HEK293T (cell line): ENCODE measurements at places on chromosomes 2 and 18.
A peak's percentile ranks its signal among the peaks of the same experiment; 100 is the strongest.

GRCh38 chr18:58806826-58807714 lies 57.6 kb upstream of the ZNF532 start:
- no peak for DNase-seq

- no peak for DNase-seq
Measured at GRCh38 chr18:9950289-9951016, 36.6 kb downstream of the VAPA start.

- peak; percentile 53 for DNase-seq
Measured at GRCh38 chr2:25473758-25474340, 132.1 kb upstream of the DNMT3A start.

DNA sequence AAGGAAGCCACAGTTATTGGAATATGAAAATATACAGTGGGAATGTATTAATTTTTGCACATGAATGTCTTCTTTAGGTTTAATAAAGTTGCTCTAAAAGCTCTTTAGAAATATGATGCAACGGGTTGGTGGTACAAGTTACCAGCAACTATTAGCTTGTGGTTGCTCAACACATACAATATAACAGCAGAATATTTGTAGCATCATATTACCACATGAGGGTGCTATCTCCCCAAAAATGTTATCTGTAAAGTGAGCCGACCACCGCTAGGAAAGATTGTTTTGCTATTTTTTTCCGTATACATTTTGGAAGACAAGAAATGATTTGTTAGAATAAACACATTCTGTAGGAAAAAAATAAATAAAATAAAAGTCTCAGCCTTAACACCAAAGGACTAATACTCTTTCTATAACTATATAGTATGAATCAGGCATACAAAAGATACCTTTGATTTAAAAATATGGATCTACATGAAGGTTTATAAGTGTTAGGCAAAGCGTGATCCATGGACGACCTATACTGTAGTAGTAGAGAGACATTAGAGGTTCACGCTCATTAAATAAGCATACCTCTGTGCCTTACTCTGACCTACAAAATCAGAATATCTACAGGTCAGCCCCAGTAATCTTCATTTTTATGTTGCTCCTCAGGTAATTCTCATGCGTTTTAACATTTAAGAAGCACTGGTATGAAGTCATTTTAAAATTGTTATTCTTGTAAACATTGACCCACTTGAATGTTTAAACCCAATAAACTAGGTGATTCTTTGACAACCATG lies 1110.6 kb upstream of the ACVR2A start:
- peak; percentile 40 for DNase-seq

DNA sequence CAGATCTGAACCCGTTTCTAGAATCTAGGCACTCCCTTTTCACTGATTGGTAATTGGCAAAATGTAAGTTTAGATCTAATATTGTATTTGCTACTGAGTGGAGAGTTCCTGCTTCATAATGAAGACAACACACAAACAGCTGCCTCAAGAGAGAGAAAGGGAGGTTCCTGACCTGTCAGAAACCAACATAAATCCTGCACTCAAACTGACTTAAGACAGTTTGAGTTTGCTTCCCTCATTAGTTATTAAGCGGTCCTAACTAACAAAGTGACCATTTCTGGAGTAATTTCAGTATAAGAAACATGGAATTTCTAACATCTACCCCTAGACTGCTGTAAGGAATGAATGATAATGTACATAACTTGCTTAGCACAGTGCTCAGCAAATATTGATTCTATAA lies 191.2 kb downstream of the METTL4 start:
- DNase-seq, result no peak

GRCh38 chr2:236395067-236395466 lies 130.9 kb upstream of the ASB18 start:
- no peak for DNase-seq

DNA sequence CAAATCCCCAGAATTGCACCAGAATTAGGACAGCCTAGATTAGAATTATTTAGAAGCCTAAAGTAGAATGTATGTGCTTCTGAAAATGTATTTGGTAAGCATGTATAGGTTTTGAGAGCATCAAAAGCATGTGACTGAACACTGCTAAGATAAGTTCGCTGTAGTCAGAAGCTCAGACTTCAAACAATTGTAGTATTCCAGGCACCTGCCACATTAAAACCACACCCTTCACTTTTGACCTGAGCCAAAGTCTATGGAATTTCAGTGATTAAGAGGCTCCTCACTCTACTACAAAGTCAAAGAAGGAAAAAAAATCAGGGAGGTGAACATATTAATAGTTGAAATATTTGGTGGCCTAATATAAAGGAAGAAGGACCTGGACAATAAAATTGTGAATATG lies 8.2 kb downstream of the KCNJ3 start:
- DNase-seq, result no peak

GRCh38 chr18:36273347-36273746 lies 24.2 kb upstream of the FHOD3 start:
- no peak for DNase-seq

DNA sequence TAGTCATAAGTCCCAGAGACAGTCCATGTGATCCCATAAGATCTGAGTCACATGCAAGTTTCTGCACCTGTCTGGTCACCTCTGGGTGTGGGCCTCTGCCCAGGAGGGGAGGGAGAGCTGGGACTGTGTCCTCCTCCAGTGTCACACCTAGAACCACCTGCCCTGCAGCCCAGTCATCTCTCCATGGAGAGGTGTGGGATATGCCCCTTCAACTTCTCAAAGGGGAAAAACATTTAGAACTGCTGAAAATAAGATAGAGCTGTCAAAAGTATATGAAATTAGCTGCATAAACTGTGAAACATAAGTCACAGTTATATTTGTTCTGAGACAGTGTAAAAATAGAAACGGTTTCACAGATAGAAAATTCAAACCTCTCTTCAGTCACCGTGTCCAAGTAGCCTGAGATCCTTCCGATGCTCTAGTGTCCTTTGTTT lies 55.4 kb downstream of the NGEF start:
- DNase-seq, result no peak

GRCh38 chr18:78601349-78601748 lies 378.3 kb upstream of the SALL3 start:
- DNase-seq, result no peak

DNA sequence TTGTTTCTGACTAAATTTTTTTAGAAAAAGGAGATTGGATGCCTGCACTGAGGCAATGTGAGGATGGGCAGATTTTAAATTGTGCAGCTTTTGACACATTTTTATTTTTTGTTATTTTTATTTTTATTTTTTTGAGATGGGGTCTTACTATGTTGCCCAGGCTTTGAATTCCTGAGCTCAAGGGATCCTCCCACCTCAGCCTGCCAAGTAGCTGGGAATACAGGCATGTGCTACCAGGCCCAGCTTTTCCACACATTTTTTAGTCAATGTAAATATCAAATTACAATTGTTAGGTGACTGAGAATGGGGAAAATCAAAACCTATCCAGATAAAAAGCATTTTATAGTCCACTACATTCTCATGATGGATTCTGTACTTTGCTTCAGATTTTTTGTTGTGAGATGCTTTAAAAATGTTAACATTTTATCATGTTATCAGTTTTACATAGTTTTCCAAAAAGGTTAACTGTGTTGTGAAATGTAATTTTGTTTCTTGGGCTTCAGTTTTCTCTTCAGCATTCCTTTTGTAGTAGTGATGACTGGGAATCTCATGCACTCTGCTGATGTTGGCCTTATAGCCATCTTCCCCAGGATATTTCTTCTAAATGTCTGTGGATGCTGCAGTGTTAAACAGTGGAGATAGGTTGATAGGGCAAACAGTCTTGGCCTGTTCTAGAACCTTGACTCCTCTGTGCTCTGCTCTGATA lies 41.4 kb downstream of the PKP4 start:
- no peak for DNase-seq

DNA sequence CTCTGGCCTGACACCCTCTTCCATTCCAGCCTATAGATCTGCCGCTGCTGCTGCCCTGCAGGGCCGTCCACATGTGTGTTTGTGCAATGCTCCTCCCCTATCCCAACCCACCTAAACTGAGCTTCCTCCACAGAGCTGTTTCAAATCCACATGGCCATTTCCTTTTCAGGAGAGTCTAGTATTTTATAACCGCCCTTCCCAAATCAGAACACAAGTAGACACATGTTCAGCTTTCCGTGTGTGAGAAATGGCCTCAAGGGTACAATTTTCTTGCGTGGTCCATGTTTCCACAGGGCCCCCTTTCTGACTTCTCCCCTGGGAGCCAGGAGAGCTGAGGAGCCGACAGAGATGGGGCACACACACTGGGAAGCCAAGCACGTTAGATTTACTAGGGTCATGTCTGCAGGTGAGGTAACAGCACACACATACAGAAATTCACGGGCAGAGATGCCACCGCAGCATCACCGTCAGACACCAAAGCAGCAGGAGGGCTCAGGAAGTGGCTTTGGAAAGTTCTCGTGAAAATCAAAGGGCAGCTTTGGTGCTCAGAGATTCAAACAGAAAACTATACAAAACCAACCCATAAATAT lies 102.9 kb upstream of the TGFA start:
- DNase-seq, result no peak

DNA sequence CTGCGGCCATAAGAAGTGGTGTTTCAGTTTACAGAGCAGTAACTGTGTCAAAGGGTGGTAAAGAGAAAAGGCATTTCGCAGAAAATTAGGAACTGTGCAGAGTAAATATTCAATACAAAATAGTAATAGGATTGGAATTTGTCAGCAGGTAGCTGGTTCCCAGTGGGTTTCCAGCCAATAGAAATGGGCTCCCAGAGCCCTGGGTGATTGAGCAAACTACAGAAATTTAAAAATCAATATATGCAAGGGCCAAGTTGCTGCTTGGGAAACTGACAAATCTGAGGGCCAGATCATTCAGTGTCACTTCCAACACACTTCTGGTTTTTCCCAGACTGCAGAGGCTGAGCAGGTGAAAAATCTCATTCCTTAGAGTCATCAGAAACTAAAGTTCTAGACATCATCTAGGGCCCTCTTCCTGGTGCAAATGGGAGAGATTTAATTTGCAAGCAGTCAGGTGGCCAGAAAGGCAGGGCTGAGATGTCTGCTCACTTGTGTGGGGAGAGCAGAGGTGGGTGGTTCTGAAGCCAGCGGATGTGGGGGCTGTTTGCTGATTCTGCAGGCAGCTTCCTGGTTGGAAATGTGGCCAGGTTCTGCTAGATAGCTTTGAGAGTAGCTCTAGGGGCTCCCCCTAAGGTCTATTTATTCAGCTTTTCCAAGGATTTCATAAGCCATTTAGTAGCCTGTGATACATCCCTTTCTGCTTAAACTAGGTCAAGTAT lies 182.4 kb downstream of the NCK2 start:
- DNase-seq, result no peak

DNA sequence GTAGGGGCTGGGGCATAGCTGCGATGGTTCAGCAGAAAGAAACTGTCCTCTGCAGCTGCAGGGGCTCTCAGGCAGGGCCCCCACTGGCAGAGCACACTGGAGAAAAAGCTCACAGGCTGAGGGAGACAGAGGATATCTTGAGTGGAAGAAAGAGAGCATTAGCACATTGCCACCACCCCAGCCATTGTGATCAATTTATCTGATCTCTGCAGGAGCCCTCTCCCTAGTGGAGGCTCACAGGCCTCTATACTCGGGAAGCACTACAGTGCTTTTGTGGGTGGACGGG lies 801 bp upstream of the SFTPB start:
- DNase-seq, result no peak

DNA sequence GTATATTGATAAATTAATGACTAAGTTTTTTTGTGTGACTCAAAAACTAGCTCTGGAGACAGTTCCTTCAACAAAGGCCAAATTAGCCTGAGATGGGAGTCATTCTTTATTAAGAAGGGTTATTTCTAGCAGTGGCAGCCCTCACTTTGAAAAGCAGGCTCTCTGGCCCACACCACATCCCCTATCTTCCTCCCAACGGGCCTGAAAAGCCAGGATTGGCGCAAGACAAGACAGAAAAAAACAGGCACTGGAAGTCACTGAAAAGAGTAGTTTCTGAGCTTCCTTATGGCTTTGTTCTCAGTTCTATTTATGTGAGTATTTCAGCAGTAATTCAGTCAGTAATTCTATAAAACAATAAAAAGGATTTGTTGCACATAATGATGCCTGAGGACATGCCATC lies 149.0 kb downstream of the LAMA3 start:
- no peak for DNase-seq

- DNase-seq, result no peak
Measured at GRCh38 chr2:66968946-66969345, 428.2 kb upstream of the ETAA1 start.

GRCh38 chr18:45836242-45837205 lies 11.0 kb downstream of the SIGLEC15 start:
- no peak for DNase-seq

GRCh38 chr2:217901835-217902378 lies 100.9 kb downstream of the TNS1 start:
- DNase-seq, result no peak

DNA sequence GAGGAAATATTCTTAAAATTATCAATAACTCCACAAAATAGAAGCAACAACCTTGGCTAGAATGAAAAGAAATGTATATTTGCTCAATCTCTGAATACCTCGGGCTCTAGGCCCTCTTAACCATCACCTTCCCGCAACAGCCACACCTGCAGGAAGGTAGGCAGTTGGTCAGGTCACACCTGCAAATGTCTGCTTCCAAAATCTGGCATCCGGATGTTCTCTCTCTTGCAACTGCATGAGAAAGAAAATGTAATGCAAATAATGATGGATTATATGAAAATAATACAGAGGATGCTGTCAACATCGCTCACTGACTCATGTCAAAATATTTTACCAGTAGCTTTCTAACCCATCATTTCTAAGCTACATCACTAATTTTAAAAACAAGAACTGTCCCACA lies 148.3 kb downstream of the SATB2 start:
- no peak for DNase-seq

DNA sequence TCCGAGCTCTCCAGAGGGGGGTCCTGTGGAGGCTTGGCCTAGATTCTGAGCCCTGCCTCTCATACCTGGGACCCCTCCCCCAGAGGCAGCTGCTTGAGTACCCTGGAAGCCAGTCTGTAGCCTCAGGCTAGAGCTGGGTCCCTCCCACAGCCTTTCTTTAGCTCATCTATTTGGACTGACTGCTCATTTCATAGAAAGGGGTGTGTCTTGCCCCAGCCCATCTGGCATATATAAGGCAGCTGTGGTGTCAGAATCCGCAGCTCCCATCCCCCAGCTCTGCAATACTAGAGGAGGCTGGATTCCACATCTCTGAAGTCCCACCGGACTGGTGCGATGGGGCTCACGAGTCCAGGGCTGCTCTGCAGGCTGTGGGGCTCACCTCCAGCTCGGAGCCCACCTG lies 26.1 kb downstream of the MPHOSPH10 start:
- no peak for DNase-seq
